ENCODE measurements at places on chromosomes 7 and 10.

DNA sequence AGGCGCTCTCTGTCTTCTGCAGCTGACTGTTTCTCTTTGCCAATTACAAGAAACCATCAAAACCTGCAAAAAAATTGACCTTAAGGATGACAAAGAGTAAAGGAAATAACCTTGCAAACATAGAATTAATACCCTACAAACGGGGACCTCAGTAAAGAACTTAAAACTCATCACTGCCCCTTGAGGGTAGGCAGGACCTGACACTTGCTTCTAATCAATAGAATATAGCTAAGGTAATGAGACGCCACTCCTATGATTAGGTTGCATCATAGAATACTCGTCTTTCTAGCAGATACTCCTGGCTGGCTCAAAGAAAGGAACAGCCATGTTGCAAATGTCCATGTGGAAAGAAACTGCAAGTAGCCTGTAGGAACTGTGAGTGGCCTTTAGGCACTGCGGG is 140.0 kb downstream of the XPNPEP1 start:
- DNase-seq, result no peak

DNA sequence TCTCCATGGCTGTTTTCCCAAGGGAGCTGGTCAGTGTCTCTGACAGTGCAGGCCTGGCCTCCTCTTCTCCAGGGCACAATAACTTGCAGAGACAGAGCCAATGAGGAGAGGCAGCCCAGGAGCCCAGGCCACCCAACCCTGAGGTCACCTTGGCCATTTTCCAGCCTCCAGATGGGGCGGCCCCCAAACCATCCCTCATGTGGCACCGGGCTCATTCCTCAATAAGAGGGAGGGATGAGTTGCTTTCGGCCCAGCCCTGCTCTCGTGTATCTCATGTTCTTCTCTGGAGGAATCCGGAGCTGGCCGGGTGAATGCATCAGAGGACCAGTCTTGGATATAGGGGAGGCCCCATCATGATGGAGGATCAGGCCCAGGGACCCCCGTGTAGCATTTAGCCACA is 98.9 kb downstream of the C10orf105 start:
- DNase-seq, result no peak

- DNase-seq, result no peak
Measured at GRCh38 chr10:70499836-70500167, 21.2 kb downstream of the PALD1 start.

DNA sequence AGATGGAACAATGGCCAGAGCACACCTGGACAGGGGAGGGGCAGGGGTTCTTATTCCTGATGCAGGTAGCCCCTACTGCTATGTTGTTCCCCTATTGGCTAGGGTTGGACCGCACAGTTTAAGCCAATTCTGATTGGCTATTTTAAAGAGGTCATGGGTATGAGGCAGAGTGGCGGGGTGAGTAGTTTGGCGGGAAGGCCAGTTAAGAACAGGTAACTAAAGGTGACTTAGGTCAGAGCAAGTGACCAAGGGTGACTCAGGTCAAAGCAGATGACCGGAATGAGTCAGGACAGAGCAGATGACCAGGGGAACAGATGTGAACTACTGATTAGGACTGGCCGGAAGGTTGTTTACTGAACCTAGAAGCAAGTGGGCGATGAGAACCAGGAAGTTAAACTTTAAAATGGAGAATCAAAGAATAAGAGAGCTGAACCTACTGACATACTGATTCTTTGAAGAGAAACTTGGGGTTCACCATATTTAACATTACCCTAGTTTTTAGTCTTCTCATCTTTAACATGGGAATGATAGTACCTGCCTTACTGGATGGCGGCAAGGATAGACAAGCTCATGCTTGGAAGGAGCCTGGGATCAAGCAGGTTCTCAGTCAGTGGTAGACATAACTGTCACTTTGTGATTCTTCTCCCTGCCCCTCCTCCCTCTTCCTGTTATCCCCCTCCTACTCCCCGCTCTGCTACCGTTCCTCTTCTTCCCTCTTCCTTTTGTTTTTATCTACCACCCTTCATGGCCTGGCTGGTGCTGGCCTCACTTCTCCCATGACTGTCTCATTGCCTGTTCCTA is 55.0 kb downstream of the CCNY start:
- DNase-seq, result no peak

DNA sequence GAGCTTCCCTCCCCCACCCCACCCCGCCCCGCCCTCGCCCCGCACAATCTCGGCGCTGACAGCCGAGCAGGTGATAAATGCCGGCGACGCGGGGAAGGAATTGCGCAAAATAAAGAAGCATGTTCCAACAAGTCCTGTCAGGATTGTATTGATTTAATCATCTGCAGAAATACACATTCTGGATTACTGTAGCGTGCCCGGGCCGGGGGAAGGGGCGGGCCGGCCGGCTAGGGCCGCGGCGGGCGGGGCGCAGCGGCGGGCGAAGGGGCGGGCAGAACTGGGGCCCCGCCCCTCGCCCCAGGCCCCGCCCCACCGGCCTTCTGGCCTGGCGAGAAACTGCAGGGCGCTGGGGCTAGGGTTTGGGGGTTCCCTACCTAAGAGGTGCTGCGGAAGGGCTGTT is 88.9 kb upstream of the PAX2 start:
- peak; percentile 30 for DNase-seq

- no peak for DNase-seq
Measured at GRCh38 chr7:129807863-129808262, 144.9 kb downstream of the UBE2H start.

Data from activated naive CD8-positive, alpha-beta T cell treated with anti-CD3 and anti-CD28 coated beads for 36 hours (primary cell).